ENCODE measurements at places on chromosomes 2 and 18. TPM values are rescaled to one million over a fixed set of nuclear protein-coding genes. Genes with fewer than 3 reads are reported as not detected.

DNA sequence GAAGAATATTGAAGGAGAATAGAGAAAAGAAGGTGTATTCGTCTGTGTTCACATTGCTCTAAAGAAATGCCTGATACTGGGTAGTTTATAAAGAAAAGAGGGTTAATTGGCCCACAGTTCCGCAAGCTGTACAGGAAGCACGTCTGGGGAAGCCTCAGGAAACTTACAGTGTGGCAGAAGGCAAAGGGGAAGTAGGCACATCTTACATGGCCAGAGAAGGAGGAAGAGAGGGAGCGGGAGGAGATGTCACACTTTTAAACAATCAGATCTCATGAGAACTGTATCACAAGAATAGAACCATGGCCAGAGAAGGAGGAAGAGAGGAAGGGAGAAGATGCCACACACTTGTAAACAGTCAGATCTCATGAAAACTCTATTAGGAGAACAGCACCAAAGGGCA, 159.6 kb upstream of the TPO start:
- no peaks in the 10 kb centered on the region for H3K36me3 ChIP-seq
- H3K27ac ChIP-seq, result no peak overlapping the region
- no peak overlapping the region for H3K4me3 ChIP-seq

GRCh38 chr2:12313445-12314126, 403.1 kb upstream of the TRIB2 start:
- H3K4me1 ChIP-seq, result peaks cover 34% of the 10 kb centered on the region
- no peak for DNase-seq
- H3K27ac ChIP-seq, result no peak overlapping the region
- no peaks in the 10 kb centered on the region for H3K27me3 ChIP-seq

- H3K4me3 ChIP-seq, result no peak overlapping the region
- H3K27me3 ChIP-seq, result no peaks in the 10 kb centered on the region
- DNase-seq, result no peak
- H3K36me3 ChIP-seq, result no peaks in the 10 kb centered on the region
- no peak overlapping the region for H3K27ac ChIP-seq
- no peaks in the 10 kb centered on the region for H3K4me1 ChIP-seq
Measured at GRCh38 chr2:238127165-238128060, 11.1 kb upstream of the KLHL30 start.

DNA sequence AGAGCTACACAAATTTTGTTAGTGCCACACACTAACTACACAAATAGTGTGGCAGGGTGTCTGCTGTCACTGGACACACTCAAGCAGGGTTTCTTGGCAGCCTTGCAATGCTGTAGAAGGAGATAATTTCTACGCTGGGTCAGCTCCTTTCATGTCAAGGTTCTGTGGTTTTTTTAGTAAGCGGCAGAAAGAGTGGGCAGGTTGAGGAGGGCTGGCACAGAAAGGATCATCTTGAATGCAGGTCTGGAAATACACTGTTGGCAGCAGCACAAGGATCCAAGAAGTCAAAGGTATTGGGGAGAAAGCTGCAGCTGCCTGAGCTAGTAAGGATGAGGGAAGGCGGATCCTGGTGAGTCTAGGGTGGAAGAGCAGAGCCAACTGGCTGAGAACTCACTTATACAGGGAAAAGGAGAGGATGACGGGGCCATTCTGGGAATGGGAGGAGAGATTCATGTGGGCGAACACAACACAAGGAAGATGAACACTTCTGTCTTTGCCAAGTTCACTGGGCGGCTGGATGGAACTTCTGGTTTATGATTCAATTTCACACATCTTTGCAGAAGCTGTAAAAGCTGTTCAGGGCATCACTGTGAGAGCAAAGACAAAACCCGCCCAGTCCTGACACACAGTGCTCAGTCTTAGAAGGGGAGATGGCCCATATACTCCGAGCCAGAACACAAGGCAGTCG, 16.9 kb upstream of the CYRIA start:
- H3K4me1 ChIP-seq, result no peaks in the 10 kb centered on the region
- H3K36me3 ChIP-seq, result no peaks in the 10 kb centered on the region
- H3K4me3 ChIP-seq, result no peak overlapping the region
- H3K27me3 ChIP-seq, result peaks cover 11% of the 10 kb centered on the region
- no peak for DNase-seq
- H3K27ac ChIP-seq, result no peak overlapping the region

- H3K27me3 ChIP-seq, result peaks cover 4% of the 10 kb centered on the region
- no peak overlapping the region for H3K4me3 ChIP-seq
- DNase-seq, result no peak
- peaks cover 8% of the 10 kb centered on the region for H3K4me1 ChIP-seq
- no peak overlapping the region for H3K27ac ChIP-seq
- peaks cover 2% of the 10 kb centered on the region for H3K36me3 ChIP-seq
Measured at GRCh38 chr2:102122909-102123308, 19.6 kb upstream of the IL1R1 start.

GRCh38 chr2:120809151-120809550, 73.5 kb downstream of the GLI2 start:
- no peaks in the 10 kb centered on the region for H3K36me3 ChIP-seq
- H3K4me1 ChIP-seq, result no peaks in the 10 kb centered on the region
- no peak for DNase-seq
- H3K4me3 ChIP-seq, result no peak overlapping the region
- peaks cover 3% of the 10 kb centered on the region for H3K27me3 ChIP-seq
- no peak overlapping the region for H3K27ac ChIP-seq

The SANBR gene
- 1.7 TPM for total RNA-seq

The CXCR4 gene
- total RNA-seq, result 57.7 TPM
